ENCODE measurements at places on chromosomes 2 and 18. TPM values are rescaled to one million over a fixed set of nuclear protein-coding genes. Genes with fewer than 3 reads are reported as not detected.

Gene ALLC
- total RNA-seq = 0.81 TPM

Gene ITGA4
- total RNA-seq = 12.3 TPM

Gene TNS1
- total RNA-seq = 469 TPM

Gene ADD2
- total RNA-seq = 0.95 TPM

Gene FNDC4
- 13.4 TPM for total RNA-seq

Gene TCF7L1
- total RNA-seq = 7.6 TPM

Gene CYTIP
- total RNA-seq = 10.7 TPM

Gene PASK
- 16.9 TPM for total RNA-seq

Gene MYO1B
- 38.2 TPM for total RNA-seq

Gene CHRNA1
- not detected for total RNA-seq

Gene PLB1
- 7.2 TPM for total RNA-seq

Gene IL1F10
- total RNA-seq = not detected

Gene IL1B
- 33.2 TPM for total RNA-seq

Gene CIB4
- not detected for total RNA-seq
